ENCODE measurements at places on chromosomes 11 and 22.

GRCh38 chr11:84468235-84468634 is 1158.9 kb downstream of the DLG2 start:
- no peak for DNase-seq

- no peak for DNase-seq
Observed at GRCh38 chr11:132349811-132350733, 979.7 kb downstream of the NTM start.

GRCh38 chr11:6480299-6480914 is 724 bp downstream of the ARFIP2 start:
- no peak for DNase-seq

- no peak for DNase-seq
Observed at GRCh38 chr11:48066881-48067800, 86.8 kb downstream of the PTPRJ start.

DNA sequence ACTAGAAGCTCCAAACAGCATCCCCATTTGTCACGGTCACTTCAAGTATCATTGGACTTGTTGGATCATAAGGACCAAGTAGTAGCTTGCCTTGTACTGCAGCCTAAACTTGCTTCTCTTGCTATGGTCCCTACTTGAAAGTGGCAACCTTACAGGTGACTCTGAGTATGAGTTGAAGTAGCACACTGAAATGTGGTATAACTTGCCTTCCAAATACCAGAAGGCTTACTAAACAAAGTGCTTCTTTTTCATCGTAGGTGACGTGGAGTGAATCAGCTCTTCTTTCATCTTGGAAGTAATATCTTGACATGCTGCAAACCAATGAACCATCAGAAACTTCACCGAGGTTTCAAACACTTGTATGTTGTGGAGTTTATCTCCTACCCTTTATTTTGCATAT is 169.0 kb upstream of the DDI1 start:
- DNase-seq, result no peak

- no peak for DNase-seq
Observed at GRCh38 chr11:83766932-83767331, 480.8 kb upstream of the CCDC90B start.

DNA sequence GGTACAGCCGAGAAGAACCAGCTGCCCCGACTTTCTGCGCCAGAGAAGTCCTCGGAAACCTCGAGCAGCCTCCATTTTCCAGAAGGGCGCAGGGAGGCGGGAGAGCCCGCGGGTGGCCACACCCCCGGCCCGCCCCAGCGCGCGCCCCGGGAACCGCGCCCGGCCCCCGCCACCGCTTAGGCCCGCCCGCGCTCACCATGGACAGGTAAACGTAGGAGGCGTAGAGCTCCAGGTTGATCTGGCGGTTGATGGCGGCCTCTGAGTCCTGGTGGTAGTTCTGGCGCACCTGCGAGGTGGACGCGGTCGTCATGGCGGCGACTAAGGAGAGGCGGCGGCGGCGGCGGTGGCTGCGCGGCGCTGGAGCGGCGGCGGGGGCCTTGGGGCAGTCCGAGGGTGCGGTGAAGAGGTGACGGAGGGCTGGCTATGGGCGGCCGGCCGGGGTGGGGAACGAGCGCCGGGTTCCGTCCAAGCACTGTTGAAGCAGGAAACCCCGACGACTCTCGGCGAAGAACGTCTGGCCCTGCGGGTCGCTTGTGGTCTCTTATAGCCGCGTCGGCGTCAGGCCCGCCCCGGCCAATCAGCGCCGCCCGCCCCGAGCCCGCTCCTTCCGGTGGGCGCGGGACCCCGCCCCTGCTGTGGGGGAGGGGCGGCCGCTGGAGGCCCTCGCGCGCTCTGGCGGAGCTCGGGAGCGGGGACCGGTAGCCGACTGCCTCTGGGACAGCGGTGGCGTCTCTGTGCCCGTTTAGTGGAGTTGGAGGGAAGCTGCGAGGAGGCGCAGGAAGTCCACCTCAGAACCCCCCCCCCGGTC is at the start of gene FTH1:
Gene FTH1, minus strand, starts transcription at position 519 of the 808 bp plus-strand sequence. Its CDS starts 209 bp downstream, at position 310.
- DNase-seq, result peak; percentile 91

- no peak for DNase-seq
Observed at GRCh38 chr22:39631381-39632286, 61.1 kb downstream of the CACNA1I start.

DNA sequence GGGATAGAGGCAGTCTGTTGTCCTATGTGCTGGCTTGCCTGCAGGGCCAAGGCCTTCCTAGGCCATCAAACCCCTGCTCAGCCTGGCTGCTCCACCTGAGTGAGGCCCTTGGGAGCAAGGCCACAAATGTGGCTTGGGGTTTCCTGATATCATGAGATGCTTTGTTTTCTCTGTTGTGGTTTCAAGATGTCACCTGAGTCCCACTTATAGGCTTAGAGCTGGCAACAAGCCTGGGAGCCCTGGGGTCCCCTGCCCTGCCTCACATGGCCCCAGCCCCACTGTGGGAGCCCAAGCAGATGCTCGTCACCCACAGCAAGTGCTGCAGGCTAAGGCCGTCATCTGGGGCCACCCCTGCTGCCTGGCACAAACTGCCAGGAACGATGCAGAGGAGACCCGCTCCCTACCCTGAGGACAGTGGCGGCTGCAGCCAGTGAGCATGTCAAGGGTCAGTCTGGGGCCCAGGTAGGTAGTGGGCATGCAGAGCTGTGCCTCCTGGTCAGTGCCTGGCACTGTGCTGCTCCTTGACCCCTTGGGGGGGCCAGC is 75.4 kb upstream of the KCNQ1OT1 start:
- DNase-seq, result no peak

DNA sequence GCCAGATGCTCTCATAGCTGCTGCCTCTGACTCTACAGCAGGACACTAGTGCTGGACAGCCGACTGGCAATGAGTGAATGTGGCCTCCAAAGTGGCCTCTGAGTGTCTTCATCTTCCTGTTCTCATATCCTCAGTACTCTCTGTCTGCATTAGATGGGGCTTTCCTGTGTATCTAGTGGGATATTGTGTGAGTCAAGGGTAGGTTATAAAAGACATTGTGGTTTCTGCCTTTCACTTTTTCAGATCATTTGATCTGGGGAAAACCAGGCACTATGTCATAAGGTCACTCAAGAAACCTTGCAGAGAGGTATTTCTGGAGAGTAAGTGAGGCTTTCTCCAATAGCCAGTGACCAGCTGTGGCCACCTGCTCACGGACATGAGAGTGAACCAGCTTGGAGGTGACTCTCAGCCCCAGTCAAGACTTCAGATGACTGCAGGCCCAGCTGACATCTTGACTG is 333.6 kb upstream of the NCAM1 start:
- no peak for DNase-seq

- DNase-seq, result no peak
Observed at GRCh38 chr11:10305262-10305963, 540 bp downstream of the ADM start.

DNA sequence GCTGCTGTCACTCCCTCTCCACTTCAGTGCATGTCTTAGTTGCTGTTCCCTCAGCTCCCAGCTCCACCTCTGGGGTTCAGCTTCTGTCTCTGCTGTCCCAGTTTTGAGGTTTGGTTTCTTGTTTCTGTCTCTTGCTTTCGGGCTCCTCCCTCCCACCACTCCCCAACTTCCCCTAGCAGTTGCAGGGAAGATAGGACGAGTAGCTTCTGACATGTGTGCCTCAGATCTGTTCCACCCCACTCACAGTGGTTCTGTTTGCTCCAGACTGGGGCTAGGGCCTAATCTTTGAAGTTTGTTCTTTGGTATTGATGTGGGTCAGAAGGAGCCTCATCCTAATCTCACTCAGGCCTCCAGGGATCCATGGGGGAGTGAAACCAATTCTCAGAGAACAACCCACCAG is 2.6 kb upstream of the RRM1 start:
- no peak for DNase-seq

DNA sequence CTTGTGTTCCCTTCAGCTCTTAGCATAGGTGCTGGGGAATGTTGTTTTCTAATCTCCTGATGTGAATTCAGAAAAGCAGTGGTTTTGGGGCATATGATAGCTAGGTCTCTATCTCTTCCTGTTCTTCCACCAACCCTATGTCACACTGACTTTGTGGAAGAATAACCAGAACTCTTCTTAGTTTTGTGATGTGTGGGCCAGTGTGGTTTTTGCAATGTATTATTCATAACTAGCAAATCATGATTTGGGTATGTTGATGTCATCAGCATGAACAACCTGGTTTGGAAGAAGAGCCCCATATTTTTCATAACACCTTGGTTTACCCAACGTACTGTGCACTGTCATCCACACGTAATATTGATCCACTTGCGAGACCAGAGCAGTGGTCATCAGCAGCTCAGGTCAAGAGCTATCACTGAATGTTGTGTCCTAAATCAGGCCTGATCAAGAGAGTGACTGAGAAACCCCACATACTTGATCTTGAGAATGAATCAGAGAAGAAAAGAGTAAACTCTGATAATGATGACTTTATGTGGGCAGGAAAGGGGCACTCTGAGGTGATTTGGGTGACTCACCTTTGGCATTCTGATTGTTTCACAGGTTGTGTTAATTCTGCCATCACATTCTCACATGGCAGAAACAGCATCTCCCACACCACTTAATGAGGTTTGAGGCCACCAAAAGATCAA is 19.4 kb upstream of the MS4A6E start:
- no peak for DNase-seq

DNA sequence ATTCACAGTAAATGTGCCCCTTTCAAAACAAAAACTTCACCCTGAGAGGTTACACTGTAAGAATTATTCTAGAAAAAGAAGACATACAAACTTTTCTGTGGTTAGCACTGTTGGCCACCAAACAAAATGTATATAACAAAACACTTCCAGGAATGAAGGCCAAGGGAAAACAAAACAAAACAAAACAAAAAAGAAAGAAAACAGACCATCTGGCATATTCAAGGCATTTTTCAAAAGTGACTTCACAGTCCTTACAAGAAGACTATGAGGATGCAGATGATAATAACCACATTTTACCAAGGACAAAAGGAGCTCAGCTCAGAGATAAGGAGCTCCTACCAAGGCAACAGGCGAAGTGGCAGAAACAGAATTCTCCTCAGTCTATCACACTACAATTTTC is 24.9 kb downstream of the CTSC start:
- no peak for DNase-seq

- DNase-seq, result no peak
Observed at GRCh38 chr22:48476577-48476976, 1351.1 kb downstream of the BRD1 start.

GRCh38 chr22:29369460-29369859 is 18.9 kb downstream of the AP1B1 start:
- no peak for DNase-seq

DNA sequence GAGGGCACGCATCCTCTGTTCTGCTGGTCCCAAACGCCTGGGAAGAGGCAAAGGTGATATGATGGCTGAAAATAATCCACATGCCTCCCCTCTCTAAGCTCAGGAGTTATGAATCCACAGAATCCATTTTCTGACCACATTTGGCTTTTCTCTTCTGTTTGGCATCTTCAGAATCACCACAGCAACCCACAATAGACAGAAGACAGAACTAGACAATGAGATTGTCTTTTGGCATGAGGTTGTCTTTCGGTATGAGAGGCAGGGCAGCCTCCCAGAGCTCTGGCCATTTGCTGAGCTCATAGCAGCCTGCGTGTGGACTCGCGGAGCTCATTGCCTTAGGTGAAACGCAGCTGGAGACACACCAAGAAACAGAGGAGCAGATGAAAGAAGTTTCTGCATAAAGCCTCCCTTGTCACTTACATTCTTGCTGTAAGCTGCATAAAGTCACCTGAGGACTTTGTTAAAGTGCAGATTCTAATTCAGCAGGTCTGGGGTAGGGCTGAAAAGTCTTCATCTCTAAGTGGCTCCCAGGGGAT is 868.0 kb downstream of the NTM start:
- DNase-seq, result no peak

DNA sequence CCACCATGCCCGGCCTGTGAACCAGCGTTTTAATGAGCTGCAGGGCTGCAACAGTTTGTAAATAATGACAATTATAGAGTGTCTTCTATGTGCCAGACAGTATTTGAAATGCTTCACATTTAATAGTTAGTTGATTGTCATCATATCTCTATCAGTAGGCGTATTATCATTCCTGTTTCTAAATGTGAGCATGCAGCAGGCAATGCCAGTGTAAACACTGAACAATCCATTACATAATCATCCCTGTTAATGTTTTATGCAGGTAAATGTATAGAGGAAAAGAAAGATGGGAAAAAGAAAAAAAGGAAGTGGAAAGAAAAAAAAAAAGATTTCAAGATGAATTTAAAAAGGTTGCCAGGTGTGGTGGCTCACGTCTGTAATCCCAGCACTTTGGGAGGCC is 52.3 kb downstream of the ZBTB44 start:
- no peak for DNase-seq

GRCh38 chr22:26662160-26662559 is 4.8 kb downstream of the MIAT start:
- no peak for DNase-seq

DNA sequence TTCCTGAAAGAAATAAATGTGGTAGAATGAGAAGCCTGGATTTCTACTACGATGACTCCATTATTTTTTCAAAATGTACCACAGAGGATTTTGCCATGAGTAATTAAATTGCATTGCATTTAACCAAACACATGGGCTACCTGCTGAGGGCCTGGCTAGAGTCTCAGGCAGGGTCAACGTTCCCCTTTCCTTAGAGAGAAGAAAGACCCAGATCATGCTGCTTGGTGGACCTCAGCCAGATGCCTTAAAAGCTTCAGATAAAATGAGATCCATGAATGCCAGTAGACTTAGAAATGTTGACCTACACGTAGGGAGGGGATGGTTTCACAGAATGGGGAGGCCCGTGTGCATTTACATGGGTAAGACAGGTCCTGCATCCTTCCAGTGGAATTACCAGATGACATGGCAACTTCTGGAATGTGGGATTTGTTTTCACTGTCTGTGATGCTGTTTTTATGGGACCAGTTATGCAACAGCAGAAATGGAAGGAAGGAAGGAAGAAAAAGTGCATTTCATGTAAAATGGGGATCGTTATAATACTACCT is 1069.4 kb downstream of the NTM start:
- no peak for DNase-seq

GRCh38 chr22:31969789-31970489 is 25.6 kb downstream of the YWHAH start:
- DNase-seq, result no peak

DNA sequence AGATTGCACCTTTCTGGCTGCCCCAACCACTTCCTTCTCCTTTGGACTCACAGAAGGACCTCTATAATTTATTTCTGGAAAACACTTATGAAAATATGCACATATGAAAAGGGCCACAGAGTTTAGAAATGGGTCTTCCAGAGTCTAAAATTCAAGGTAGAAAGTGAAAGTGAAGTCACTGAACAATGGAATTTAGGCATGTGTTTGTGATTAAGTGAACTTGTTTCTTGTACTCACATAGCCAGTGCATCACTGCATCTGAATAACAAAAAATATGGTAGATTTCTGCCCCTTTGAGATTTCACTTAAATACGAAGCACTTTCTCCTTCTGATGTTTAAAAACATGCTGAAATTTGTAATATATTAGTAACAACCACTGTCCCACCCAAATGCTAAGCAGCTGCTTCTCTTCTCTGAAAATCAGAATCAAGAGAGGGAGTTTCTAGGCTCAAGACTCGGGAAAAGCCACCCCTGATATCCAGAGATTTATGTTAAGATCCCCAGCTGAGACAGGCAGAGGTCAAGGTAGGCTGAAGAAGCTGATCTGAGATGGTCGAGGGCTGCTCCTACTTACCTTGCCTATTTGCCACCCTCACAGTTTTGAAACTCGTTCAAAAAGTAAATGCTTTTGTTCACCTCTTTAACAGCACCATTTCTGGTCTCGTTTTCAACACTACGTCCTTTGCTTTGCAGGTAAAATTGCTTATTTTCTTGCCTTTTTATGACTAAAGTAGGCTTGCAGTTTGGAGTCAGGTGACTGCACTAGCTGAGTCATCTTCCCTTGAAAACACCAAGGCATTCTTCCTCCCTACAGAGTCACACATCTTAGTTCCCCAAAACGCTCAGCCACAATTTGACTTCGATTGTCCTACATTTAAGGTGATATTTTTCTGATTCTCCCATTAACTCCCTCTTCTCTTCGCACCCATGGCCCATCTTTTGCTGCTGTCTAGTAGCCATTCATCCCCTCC is at the start of gene XKR3:
Gene XKR3, minus strand, starts transcription at position 696 of the 972 bp plus-strand sequence. CDS start 17,338 bp downstream, outside the sequence.
- no peak for DNase-seq

Data from cortex of kidney (tissue), 1 donor.